ENCODE measurements at places on chromosomes 6 and 20.

- DNase-seq = no peak
Observed at GRCh38 chr6:159525445-159526025, 167.5 kb downstream of the SOD2 start.

DNA sequence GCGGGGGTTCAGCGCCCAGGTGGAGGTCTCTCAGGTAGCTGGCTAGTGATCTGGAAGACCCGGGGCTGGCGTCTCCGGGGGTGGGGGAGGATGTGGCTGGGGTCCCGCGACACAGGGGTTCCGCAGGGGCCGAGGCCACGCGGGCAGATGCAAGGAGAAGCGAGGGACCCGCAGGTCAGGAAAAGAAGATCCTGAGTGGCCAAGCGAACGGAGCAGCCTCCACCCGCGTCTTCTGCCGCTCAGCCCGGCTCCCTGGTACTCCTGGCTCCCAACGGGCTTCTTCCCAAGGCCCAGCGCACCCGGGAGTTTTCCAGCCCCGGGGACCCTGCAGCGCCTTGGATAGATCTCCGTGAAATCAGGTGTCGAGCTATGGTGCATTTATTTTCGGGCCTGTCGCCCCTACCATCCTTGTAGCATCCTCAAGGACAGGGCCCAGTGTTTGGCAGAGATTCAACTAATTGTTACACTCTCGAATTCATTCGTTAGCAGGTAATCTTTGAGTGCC lies 682 bp upstream of the CHD6 start:
- DNase-seq = no peak

- DNase-seq = no peak
Observed at GRCh38 chr6:168247443-168248147, 72.0 kb downstream of the DACT2 start.

GRCh38 chr6:144139817-144140216 lies 10.5 kb upstream of the STX11 start:
- DNase-seq = no peak

DNA sequence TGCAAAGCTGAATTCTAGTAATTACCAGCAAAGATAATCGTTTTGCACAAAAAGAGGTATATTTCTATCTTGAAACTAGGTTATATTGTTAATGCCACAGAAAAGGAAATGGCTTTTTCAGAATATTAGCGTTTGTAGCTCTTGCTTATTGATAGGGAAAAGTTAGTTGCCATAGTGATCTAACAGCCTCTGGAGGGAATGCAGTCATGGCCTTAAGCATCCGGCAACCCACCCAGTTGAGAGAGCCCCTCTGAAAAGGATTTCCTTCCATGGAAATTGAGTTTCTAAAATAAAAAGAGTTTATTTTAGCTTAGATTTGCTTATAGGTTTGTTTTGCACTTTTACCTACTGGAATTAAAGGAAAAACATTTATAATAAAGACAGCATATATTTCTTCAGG lies 224.5 kb downstream of the BCKDHB start:
- DNase-seq = no peak

DNA sequence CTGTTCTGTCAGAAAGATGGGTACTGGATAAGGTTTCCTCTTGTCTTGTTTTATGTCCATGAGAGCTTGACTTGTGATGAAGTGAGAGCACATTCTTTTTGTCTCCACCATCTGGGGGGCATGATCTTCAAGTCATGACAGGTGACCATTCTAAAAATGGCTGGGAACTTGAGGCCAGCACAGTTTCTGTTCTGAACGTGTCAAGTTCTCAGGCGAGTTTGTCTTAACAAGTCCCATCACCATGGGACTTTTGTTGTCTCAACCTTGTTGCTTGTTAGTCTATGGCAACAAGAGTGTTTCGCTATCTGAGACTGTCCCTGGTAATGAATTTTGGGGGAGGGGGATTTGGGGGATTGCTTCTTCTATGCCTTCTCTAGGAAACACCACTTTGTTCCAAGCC lies 25.6 kb upstream of the ENPP4 start:
- no peak for DNase-seq

DNA sequence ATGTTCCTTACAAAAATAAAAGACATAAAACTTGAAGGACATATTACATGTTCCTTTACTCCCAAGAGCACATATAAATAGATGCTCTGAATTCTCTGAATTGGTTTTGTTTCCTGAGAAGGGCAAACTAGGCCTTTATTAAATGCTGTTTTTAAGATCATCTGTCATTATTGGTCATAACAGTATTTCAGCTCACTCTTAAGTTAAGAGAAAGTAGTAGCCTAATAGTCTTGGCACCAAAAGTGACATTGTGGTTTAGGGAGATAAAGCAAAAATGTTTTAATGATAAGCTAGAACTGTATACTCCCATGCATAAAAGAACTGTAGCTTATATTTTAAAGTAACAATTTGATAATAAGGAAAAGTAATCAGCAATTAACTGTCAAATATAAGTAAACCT lies 361.1 kb upstream of the PTCHD4 start:
- DNase-seq = no peak

- DNase-seq = no peak
Observed at GRCh38 chr20:49786668-49787370, 25.8 kb upstream of the SLC9A8 start.

DNA sequence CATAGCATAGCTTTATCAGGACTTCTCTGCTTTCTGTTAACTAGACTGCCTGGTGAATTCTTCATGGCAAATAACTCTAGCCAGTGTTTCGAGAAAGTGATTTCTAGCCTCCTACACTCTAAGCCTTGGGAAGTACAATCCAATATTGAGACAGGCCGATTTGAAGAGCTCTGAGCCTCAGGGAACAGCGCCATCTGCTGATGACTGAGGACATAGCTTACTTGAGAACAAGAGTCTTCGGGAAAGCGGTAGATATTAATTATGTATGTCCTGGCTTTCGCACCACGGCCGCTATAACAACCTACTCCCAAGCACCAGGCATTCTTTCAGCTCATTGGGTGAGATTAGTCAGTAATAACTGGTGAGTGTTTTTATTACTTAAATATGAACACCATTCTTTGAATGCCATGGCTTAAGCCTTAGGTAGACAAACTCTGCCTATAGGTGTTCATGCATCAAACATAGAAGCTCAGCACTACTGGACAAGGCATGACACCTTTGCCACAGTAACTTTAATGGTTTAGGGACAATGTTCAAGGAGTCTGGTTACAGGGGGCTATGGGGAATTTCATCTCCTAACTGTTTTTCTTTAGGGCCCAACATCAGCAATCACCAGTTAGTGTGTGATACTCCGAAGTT lies 518.6 kb downstream of the BMP2 start:
- no peak for DNase-seq

- no peak for DNase-seq
Observed at GRCh38 chr6:133052465-133052864, 188.7 kb upstream of the EYA4 start.

DNA sequence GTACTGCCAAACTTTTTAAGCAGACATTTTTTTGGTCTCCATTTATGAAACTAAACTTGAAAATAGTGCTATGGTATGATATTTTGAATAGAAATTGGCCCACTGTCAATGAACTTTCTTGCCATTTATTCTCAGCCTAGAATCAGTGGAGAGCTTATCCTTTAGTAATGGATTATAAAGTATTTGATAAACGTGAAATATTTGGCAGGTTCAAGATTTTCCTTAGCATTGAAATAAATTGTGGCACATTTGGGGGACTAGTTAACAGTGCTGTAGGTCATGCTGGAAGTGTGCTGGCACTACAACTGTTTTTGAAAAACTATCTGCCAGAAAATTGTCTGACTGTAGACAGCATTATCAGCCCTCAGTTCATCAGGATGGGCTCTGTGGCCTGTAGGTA lies 2.1 kb downstream of the PRSS35 start:
- DNase-seq = no peak

DNA sequence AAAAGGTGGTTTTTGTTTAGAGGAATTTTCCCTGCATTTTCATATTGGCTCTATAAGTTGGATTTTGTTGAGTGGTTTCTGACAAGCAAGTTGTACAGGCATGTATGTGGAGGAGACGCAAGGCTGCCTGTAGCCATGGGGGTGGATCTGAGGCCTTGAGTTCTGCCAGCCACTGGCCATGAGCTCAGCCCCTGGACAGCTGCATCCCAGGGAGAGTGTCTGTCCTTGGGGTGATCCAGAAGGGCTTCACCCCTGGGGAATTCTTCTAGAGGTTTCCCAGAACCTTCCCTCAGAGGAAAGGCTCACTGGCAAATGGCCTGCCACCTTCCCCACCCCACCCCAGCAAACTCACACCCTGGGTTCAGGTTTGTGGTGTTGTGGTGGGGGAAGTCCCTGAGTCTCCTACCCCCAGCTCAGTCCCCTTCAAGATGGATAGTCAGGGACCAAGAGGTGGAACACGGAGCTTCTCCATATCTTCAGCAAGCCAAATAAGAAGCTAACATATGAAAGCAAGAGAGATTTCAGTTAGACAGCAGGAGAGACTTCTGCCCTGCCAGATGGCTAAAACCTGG lies 11.6 kb upstream of the NOL4L start:
- no peak for DNase-seq

DNA sequence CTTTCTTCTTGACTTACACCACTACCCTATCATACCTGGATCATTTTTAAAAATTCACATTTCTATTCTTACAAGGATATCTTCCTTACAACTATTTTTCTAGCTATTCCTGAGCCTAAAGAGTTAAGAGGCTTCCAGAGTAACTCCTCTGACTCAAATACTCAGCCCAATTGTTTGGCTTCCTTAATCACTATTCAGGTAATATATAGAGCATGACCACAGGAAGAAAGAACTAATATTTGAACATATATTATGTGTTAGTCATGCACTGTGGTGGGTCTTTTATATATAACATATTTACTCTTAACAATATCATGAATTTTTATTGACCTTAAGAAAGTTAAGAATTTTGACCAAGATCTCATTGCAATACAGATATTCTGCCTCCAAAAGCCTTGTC lies 42.0 kb upstream of the ID4 start:
- no peak for DNase-seq

- DNase-seq = no peak
Observed at GRCh38 chr6:37496951-37497885, 2.5 kb downstream of the CCDC167 start.

- no peak for DNase-seq
Observed at GRCh38 chr20:3106658-3107463, 22.3 kb upstream of the AVP start.

- no peak for DNase-seq
Observed at GRCh38 chr6:34172961-34173775, 27.3 kb upstream of the GRM4 start.

DNA sequence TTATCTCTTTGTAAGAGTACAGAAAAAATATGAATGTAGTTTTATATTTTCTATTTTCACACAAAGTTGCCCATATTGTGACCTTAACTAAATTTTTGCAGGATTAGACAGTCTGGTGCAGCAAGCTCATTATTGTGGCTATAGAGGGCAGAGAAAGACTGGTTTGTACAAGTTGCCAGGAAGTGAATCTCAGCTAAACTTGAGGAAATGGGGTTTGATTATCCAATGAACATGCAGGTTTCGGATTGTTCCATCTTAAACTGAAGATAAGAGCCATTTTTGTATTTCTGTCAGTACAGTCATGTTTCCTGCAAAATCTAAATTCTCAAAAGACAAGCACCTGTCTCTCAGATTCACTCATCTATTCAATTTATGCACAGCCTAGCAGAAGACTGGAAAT lies 390.9 kb downstream of the MMUT start:
- DNase-seq = no peak

GRCh38 chr6:13664703-13665352 lies 46.8 kb downstream of the RANBP9 start:
- DNase-seq = no peak

- DNase-seq = no peak
Observed at GRCh38 chr20:4009309-4009708, 6.0 kb downstream of the RNF24 start.

GRCh38 chr6:169324656-169325459 lies 71.2 kb upstream of the THBS2 start:
- no peak for DNase-seq

DNA sequence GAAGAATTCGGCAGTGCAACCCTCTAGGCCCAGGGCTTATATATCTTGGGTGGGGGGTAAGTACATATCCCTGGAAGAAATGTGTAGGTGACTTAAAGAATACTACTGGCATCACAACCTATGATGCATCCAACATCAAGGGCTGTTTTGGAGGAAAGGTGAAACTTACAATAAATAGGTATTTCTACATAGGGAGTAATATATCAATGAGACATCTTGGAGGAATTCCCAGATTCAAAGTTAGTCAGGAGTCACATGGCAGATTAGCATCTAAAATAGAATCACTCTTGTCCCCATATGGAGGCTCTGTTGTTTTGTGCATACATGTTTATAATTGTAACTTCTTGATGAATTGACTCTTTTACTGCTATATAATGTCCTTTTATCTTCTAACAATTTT lies 375.5 kb downstream of the PAX1 start:
- DNase-seq = no peak

- DNase-seq = no peak
Observed at GRCh38 chr6:55578537-55579363, at the start of gene HMGCLL1. TSS of gene HMGCLL1 (minus strand) at chr6:55579192. CDS start at chr6:55579055, 137 bp downstream.

GRCh38 chr20:13447385-13448180 lies 191.1 kb downstream of the TASP1 start:
- no peak for DNase-seq

DNA sequence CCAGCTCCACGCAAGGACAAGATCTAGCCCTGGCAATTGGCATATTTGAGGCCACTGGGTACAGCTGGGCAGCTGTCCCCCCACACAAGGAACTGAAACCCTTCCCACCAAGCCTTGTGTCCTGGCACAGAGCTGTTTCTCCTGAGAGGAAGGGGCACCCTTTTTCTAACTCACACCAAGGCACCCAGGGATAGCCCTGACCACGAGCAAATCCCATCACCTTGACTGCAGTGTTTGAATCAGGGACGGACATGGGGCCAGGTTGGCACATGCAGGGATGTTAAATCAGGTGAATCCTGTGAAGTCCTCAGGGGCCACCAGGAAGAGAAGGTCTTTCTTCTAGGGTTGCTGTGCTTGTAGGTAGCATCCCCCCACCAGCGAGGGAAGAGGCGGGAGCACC lies 246.6 kb downstream of the PREX1 start:
- no peak for DNase-seq

- DNase-seq = no peak
Observed at GRCh38 chr6:31918069-31918720, 9.3 kb upstream of the C2 start.

- DNase-seq = no peak
Observed at GRCh38 chr6:24391756-24392405, 10.9 kb upstream of the MRS2 start.

DNA sequence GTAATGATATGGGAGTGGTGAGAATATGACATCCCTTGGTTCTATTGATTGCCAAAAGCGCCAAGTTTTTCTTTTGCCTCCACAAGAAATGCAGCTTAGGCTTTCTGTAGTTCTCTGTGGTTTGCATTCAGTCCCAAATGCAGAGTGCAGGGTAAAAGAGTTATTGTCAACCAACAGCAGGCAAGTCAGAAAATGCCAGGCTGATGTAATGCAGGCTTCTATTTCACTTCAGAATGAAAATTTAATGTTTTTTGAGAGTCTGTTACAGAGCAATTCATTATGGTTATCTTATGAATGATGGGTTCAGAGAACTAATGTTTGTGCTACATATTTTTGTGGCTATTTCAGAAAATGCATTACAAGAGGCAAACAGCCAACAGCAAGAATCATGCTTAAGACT lies 293.5 kb downstream of the CENPW start:
- no peak for DNase-seq

GRCh38 chr20:10708351-10709185 lies 34.8 kb upstream of the JAG1 start:
- no peak for DNase-seq

- no peak for DNase-seq
Observed at GRCh38 chr20:3819411-3820047, 818 bp upstream of the AP5S1 start.

GRCh38 chr6:139521338-139521737 lies 146.9 kb upstream of the CITED2 start:
- DNase-seq = no peak

GRCh38 chr6:132085731-132086130 lies 134.6 kb upstream of the CCN2 start:
- DNase-seq = no peak
